A172 (cell line): ENCODE measurements at places on chromosomes 2 and 18.

- DNase-seq: no peak
These were observed 49.4 kb downstream of the TWIST2 start for GRCh38 chr2:238897122-238897880.

DNA sequence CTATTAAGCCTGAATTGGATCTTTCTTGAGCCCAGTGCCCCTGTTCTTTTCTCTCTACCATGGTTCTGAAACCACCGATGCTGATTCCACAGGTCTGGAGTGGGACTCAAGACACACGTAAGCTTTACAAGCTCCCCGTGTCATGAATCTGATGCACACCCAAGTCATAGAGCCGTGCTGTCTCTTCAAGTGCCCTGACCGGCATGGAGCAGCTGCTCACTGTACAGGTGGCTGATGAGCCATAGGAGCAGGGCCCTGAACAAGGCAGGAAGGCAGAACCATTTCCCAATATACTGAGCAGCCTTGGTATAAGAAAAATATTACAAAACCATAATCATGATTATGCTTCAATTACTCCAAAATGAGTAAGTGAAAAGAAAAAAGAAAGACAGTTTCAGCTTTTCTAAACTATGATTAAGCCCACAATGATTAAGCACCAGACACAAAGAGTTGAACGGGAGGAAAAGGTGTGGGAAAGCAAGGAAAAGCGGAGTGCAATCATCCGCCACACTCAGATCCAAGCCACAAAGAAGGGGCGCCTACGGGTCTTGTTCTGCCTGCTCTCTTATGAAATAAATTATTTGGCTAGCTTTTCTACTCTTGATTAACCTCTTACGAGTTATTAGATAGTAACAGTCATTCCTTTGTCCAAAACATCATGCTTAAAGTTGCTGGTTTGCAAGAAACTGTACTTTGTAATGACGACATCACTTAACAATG is 41.7 kb downstream of the NOL10 start:
- no peak for DNase-seq

- no peak for DNase-seq
These were observed 146.3 kb upstream of the CTAGE1 start for GRCh38 chr18:22564036-22564435.

DNA sequence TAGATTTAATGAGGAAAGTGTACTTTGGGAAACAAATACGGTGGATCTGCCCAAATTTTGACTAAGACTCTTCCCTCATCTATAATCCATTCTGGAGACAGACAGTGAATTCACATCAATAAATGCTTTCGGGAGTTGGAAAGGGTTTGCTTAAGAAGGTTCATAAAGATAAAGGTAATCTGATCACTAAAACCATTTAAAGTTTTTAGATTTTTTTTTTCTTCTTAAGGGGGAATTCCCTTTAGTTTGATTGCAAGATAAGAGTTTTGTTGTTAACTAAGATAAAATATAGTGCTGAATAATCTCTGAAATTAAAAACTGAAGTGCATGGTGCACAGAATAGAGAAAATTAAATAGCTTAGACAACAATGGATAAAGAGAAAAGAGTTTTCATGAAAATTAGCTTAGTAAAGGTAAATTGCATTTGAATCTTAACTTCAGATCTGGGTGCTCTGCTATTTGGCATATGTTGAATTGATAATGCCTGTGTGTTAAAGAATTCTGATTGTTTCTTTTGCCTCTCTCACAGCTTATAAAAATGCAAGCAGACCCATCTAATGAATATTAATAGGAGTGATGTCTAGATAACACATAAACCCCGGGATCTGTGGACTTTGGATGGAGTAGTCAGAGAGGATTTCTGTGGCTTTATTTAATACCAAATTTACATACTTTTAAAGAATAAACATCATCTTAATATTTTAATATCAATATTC is 100.8 kb downstream of the MEIS1 start:
- no peak for DNase-seq

DNA sequence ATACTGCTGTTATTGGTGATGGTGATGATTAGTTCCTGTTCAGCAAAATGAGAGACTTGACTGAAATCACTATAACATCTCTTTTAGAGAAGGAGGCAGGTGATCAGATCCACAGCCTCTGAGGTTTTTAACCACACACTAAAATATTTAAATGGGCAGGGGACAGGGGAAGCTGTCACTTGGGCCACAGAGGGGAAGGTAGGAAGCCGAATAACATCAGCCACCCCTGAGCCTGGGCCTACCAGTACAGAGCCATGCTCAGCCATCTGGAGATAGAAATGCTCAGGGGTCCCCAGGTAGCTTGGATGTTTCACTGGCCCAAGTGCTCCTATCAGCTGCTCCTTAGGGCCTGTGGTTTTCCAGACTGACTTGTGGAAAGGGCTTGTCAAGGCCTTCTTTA is 122.3 kb downstream of the MRO start:
- DNase-seq: no peak

GRCh38 chr2:62741127-62741526 is 35.6 kb downstream of the EHBP1 start:
- no peak for DNase-seq

DNA sequence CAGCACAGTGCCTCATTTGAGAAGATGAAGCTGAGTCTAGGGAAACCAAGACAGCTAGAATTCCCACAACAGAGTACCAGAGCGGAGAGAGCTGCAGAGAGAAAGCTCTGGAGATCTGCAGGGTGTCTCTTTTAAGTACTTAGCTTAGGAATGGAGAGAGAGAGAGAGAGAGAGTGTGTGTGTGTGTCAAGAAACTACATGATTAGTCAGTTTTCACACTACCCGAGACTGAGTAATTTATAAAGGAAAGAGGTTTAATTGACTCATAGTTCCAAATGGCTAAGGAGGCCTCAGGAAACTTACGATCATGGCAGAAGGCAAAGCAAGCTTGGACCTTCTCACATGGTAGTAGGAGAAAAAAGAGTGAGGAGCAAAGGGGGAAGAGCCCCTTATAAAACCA is 64.0 kb downstream of the HIBCH start:
- no peak for DNase-seq

DNA sequence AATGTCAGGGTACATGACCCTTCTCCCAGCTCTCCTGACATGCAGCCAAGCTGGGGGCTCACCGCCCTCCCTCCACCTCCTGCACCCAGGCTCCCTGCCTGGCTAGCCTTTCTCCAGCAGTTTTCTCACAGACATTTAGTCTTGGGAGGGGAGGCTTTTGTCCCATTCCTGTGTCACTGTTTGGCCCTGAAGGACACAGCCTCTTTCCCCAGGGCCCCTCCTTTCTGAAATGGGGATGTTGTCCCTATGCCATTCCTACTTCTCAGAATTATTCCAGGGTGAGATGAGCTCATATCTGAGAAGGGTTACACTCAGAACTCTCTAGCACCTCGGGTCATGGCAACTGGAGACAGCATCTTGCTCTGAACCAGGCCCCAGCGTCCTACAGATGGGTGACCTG is 47.3 kb upstream of the MRPL33 start:
- no peak for DNase-seq

DNA sequence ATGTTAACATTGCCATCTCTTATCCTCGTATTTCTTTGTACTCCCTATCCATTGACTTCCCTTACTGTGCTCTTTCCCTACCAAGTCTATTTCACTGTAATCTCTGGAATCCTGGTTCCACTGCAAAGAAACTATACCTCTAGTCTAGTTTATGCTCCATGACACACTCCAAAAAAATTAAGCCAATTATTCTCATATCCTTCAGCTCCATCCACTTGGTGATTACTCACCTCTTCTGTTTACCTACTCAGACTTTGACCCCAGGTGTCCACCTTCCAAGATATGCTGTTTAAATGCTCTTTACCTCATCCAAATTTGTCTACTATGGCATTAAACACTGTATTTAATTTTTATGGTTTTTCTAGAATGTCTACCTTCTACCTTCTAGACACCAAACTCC is 137.9 kb downstream of the ATAD2B start:
- no peak for DNase-seq

DNA sequence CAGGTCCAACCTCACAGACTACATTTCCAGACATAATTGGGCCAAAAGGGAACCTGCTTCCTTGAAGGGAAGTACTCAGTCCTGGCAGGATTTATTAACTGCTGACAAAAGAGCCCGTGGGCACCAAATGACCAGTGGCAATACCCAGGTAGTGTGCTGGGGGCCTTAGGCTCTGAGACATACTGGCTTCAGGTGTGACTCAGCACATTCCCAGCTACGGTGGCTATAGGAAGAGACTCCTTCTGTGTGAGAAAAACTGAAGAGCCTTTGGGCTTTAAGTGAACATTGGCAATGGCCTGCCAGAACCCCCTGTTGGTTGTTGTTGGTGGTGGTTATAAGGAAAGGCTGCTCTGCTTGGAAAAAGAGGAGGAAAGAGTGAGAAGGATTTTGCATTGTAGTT is 401.8 kb downstream of the KCNJ3 start:
- DNase-seq: peak; percentile 40

- DNase-seq: peak; percentile 81
These were observed 462.7 kb downstream of the METTL4 start for GRCh38 chr18:2108591-2108990.

GRCh38 chr18:14999085-14999975 is 251.4 kb downstream of the ANKRD30B start:
- DNase-seq: no peak

DNA sequence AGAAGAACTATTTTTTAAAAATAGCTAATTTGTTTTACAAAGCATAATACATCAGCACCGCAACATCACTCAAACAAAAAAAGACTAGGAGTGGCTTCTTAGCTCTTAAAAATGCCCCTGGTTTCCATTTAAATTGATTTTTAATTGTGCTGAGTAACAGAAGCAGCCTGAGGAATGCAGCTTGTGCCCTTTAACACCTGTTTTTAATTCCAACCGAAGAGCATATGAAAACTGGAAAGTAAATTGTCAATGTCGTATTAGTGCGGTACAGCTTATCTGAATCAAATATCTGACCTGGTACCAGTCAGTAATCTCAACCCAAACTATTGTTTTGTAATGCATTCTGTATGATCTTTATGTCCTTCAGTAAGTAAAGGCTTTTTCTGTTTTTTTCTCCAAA is 13.2 kb upstream of the CD302 start:
- DNase-seq: no peak

DNA sequence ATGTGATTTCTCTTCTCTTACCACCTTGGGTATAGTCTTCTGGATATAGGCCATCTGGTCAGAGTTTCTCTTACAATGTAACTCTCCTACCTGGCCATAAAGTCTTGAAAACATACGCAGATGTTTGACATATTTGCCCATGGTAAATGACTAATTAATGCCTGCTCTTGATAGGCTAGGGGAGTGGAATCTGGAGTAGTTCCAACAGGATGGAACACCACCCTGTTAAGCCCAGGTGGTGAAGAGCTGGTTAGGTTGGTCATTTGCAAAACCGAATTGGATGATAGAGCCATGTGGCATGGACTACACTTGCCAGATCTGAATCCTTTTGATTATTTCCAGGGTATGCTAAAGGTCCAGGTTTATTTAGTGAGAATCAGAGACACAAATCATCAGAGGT is 36.5 kb downstream of the HADHB start:
- DNase-seq: no peak

DNA sequence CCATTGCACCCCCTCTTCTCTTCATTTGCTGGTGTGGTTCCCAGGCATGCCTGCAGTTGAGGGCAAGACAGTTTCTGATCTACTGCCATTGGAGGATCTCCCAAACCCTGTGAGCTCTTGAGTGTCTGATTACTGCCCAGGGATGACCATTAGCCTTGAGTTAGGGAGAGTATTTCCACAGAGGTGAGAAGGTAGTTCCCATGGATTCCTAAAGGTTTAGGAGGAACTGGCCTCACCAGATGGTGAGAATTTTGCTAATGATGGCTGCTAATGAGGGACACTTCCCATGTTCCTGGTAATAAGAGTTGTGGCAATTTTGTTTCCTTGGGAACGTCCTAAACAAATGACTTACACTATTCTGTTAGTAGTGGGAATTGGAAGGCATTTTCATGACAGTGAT is 42.5 kb downstream of the PTPRM start:
- no peak for DNase-seq

DNA sequence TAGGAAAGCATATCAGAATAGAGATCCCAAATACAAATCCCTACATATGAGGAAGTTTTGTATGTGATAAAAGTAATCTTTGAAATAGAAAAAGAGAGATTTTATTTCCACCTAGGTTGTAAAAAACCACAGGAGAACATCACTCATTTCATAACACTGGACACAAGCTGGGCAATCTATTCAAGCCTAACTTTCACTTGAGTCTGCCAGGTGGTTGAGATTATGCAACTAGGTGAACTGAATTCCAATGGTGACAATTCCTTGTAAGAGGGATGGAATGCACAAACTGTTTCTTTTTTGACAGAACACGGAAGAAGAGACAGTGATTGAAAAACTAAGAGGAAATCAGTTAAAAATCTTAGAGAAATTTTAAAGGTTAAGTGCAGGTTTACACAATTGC is 619.6 kb upstream of the TMEFF2 start:
- no peak for DNase-seq

GRCh38 chr2:4653991-4654390 is 950.6 kb downstream of the DCDC2C start:
- DNase-seq: no peak

- no peak for DNase-seq
These were observed 681.5 kb upstream of the FAM98A start for GRCh38 chr2:34280606-34281005.

- DNase-seq: no peak
These were observed 18.7 kb upstream of the DUSP2 start for GRCh38 chr2:96163768-96164429.

- DNase-seq: no peak
These were observed 789.7 kb upstream of the RAB6C start for GRCh38 chr2:129189617-129190319.

DNA sequence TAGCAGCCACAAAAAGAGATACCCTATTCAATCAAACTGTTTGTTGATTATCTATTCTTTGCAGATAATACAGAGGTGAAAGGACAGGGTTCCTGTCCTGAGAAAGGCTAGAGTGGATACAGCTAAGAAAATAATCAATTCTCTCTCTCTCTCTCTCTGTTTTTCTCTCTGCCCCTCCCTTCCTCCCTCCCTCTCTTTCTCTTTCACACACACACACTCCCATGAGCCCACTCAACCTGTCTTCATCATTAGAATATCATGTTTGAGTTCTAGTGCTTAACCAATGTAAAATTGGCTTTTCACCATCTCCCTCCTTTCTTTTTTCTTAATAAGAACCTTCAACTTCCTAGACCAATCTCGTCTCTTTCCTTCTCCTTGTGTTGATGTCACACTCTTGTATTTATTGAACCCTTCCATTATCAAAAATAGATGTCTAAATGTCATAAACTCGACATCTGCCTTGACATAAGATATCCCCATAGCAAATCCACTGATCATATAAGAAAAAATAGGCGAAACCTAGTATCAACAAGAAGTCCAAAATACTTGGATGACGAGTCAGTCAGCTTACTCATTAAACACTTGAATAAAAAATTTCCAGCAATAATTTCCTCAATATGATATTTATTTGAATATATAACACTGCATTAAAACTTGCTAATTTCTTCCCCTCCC is 42.8 kb upstream of the CYTIP start:
- DNase-seq: no peak

DNA sequence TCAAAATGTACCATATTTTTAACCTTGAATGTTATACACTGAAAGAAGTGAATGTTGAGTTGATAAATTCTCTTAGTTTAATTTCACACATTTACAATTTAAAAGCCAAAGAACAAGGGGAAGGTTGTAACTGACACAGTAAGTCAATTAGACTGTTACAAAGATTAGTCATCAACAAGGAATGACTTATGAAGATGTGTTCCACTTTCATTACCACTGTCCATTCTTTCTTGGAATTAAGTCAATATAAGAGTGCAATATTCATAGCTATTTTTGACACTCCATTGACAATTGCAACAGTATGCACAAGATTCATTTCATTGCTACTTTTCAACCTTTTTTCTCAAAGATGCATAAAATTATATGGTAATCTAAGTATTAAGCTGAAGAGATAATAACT is 291.3 kb downstream of the RIT2 start:
- no peak for DNase-seq
